ENCODE measurements at places on chromosomes 3 and 15.

DNA sequence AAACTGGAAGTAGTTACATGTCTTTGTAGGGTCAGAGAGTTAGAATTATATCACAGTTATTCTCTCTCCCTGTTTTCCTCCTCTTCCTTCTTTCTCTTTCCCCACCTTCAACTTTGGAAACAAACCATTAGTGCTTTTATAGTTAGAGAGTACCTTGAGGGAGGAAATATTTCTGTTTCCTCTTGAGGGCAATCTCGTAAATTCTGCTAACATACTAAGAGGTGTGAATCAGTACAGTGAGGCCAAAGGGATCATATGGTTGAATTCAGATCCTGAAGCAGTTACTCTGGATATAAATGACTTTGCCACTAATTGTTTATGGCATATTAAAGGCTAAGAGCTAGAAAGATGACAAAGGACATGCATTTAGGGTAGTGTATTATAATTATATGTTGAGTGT is 60.3 kb upstream of the CCNL1 start:
- no peak for DNase-seq

DNA sequence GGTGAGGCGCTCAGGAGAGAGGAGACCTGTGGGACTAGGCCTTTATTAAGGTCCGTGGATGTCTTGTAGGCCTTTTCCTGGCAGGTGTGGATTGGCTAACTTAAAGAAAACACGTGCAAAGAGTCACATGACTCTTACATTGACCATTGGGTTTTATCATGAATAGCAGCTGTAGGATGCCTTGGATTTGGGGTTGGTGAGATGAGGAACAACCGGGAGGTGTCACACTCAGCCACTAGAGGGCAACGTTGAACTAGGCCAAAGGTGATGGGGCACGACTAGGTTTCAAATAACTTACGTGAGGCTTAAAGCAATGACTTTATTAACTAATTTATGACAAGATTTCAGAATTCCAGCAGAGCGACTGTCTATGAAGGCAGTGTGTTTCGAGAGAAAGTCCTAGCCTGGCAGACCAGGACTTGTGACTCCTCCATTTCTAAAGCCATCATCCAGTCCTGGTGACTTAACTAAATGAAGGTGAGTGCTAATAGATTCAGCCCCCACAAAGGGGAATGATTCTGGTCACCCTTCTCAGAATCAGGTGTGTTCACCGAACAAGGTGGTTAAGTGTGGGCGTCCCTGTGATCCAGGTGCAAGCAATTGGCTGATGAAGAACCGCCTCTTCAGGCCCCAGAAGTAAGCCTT is 345.6 kb downstream of the MCTP2 start:
- no peak for DNase-seq

DNA sequence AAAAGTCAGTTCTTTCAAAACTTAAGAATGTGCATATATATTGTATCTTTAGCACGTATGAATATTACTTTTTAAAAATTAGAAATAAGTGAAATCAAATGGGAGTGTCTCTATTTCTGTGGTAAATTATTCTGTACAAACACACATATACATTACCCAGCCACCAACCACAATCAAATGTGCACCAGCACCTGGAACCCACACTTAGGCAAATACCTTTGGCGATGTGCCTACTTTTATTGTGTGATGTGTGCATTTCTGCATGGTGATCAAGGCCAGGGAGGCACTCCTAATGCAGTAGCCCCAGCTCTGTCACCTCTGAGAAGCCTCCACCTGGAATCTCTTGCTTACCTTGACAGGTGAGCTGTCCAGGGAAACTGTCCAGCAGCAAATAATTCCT is 76.9 kb downstream of the PIK3R4 start:
- DNase-seq, result no peak

GRCh38 chr3:102158080-102158740 is 276.6 kb upstream of the ZPLD1 start:
- no peak for DNase-seq

DNA sequence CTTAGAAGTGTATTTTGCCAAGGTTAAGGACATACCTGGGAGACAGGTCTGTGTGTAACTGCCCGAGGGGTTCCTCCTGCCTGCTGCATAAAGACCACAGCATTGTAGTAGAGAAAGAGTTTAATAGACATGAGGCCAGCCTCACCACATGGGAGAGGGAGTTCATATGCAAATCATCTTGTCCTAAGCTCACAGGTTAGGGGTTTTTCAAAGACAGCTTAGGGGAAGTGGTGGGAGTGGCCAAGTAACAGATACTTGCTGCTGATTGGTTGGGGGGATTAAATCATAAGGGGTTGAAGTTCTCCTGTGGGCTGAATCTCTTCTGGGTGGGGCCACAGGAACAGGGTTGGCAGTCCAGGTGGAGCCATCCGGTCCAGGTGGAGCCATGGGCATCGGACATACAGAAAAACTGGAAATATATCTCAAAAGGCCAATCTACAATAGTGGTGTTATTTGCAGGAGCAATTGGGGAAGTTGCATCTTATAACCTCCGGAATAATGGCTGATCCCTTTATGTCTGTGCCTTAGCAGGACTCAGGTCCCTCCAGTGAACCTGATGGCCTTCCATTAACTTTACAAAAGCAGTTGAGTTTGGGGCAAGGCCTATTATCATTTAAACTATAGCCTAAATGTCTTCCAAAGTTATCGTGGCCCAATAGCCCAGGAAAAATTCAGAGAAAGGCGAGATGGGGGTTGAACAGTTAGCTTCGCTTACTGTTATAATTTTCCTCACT is 86.0 kb upstream of the MFGE8 start:
- no peak for DNase-seq

DNA sequence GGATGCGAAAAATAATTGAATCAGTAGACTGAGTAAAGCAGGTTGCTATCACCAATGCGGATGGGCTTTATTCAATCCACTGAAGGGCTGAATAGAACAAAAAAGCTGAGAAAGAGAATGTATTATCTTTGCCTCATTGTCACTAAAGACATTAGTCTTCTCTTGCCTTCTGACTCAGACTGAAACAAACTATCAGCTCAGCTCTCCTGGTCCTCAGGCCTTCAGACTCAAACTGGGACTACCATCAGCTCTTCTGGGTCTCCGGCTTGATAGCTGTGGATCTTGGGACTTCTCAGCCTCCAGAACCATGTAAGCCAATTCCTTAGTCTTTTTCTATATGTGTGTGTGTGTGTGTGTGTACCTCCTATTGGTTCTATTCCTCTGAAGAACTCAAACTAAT is 12.6 kb downstream of the IFT57 start:
- no peak for DNase-seq

GRCh38 chr15:68334661-68335124 is 57.1 kb downstream of the FEM1B start:
- DNase-seq, result no peak

GRCh38 chr3:9247941-9248521 is 1.4 kb downstream of the SRGAP3 start:
- no peak for DNase-seq

DNA sequence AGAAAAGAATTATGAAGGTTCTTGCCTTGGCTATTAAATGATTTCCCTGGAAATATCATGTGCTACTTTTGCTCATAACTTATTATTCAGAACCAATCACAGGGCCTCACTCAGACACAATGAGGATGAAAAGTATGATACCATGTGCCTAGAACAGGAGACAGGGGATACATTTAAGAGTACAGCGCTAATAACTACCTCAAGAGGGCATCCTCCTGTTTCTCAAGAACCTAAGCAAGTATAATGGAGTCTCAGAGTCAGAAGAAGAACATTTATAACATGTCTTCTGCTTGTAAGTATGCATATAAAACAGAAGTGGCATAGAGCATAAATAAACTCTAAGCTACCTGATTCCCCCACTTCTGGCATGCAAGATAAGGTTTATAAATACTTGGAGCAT is 125.4 kb upstream of the MME start:
- no peak for DNase-seq

DNA sequence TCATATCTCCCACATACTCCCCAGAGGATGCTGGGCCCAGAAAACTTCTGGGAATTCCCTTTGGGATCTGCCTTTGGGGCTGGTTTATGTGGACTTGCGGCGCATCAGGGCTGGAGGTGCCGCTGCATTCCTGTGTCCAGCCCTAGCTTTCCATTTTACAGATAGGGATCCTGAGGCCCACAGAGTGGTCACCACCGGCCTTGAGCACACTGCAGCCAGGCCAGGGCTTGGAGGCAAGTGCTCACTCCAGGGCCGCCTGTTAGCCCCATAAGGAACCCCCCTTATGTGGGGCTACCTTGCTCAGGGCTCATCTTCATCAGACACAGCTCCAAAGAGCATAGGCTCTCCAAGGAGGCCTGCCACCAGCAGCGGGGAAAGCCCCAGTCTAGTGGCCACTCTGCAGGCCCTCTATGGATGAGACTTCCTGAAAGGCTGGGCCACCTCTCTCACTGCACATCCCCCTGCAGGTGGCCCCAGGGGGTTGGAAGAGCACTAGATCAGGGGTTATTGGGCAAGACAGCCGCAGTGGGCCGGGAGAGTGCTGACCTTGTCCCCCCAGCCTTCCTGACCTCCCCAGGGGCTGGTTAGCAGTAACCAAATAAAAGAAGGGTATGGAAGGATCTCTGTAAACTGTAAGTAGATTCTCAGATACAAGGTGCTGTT is 9.2 kb upstream of the ATP2B2 start:
- DNase-seq, result no peak

GRCh38 chr3:145259166-145259880 is 901.7 kb downstream of the PLOD2 start:
- no peak for DNase-seq

- no peak for DNase-seq
Measured at GRCh38 chr15:72168808-72169190, 28.8 kb downstream of the GRAMD2A start.

- no peak for DNase-seq
Measured at GRCh38 chr3:124951511-124952281, 17.1 kb upstream of the MUC13 start.

DNA sequence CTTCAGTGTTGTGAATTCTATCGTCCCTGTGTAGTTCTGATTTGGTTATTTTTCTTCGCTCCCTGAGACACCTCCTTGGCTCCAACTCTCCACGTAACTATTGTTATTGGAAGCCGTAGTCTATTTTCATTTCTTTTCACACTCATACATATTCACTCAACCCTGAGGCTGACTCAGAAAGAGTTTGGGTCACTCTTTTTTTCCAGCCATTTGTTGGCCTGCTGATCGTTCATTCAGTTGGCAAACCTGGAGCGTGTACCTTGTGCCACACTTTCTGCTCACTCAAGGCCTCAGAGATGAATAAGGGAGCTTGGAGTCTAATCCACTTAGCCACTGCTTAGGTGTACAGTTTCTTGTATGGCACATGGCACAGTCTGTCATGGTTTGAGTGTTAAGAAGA is 22.4 kb downstream of the GYG1 start:
- no peak for DNase-seq

DNA sequence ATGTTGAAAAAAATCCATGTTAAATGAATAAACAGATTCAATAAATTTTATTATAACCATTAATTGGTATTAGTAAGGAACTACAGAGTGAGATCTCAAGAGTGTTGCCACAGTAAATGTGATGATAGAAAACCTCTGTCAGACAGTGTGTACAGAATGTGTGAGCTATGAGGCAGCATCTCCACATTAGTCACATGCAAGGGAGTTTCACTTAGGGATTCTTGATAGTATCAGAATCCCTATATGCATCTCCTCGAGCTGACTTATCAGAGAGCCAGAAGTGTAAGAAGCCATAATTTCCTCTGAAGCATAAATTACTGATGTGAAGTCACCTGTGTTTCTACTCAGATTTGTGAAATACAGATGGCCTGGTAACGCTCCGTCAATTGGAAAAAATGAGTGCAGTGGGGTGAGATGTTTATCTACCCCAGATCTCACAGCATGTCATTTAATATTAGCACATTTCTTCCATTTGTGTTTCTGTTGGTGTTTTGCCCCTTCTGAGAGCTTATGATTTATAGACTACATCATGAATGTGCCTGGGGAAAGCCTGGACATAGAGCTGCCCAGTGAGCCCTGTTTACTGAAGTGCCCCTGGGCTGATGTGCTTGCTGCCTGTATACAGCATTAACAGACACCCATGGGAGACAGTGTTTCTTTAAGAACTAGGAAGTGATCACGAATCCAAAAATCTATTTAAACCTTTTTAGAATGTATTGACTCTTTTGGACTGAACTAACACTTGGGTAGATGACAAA is 262.4 kb downstream of the CPNE4 start:
- no peak for DNase-seq

GRCh38 chr3:141446737-141447136 is 40.1 kb upstream of the RASA2 start:
- DNase-seq, result no peak

GRCh38 chr3:14803101-14803980 is 15.4 kb upstream of the FGD5 start:
- no peak for DNase-seq

DNA sequence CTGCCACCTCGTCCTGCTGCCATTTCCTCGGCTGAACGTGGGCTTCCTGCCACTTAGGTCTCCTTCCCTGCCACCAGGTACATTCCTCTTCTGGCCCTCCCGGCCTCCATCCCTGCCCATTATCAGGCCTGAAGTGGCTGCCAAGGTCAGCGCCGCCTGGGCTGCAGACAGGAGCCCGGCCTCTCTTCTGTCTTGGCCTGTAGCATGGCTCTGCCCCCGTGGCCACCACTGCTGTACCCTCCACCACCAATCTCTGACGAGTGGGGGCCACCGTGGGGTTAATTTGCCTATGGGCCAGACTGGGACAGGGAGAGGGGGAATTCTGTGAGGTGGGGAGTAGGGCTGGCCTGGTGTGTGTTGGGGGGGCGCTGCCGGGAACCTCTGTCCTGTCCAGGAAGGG is 2.0 kb upstream of the BAHD1 start:
- no peak for DNase-seq

- DNase-seq, result no peak
Measured at GRCh38 chr3:114147251-114147650, 31.6 kb downstream of the DRD3 start.

DNA sequence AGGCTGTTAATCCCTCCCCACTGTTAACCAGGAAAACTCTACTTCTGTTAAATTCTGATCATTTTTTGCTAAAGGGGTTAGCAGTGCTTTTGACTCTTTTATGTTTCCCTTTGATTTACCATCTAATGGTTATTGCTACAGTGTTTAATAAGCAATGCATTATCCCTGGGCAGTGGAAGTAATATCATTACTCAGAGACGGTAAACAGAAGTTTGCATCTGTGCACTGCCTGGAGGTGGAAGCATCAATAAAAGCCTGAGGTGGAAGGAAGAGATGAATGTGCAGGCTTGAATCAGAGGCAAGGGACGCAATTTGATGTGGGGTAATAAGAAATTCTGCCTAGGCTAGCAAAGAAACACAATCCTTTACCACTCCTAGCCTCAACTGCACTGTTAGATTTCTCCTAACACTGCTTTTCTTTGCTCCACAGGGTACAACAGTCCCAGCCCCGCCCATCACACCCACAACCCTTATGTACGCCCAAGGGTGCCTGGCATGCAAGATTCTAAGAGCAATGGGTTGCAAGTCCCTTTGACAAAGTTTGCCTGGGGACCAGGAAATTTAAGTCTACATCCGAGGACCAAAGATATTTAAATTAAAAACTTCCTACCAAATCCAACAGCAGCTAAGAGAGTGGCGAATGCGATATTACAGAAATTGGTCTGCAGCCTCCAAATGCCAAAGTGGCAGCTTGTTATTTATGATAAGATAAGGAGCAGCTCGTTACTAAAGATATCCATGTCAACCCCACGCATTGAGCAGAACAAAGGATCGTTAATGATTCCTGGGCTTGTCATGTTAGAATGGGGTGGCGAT is 261.4 kb downstream of the FHIT start:
- no peak for DNase-seq

GRCh38 chr3:50484722-50485121 is 18.7 kb downstream of the CACNA2D2 start:
- no peak for DNase-seq
